Midbrain (tissue), 1 donor: ENCODE measurements at places on chromosomes 12 and 14.
A peak's percentile ranks its signal among the peaks of the same experiment; 100 is the strongest.

- no peak for DNase-seq
These were observed 125.6 kb downstream of the TTC8 start for GRCh38 chr14:88950069-88950468.

DNA sequence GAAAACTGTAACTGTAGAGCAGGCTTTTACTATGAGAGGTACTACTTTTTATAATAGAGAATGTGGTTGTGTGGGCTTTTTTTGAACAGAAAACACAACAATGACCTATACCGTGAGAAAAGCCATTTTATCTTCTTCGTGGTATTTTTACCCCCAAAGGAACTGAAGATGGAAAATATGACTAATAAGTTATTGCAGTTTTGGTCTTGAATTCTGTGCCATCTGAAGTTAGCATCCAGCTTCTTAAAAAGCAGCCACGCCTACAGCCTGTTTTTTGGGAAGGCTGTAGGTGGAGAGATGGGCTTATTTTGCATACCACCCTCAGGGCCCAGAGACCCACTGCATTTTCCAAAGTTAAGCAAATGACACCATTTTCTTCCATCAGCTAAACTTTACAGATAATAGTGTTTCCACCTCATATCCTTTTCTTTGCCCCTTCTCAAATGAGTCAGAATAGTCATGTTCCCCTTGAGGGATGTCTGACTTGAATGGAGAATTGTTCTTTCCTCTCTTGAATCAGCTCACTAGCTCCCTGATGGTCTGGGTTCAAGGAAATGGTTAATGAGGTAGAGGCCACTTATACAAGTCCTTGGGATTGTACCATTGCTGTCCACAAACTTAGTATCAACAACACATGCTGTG is 53.0 kb downstream of the TBC1D30 start:
- no peak for DNase-seq

GRCh38 chr12:50182461-50182860 is 15.3 kb upstream of the CERS5 start:
- no peak for DNase-seq

- no peak for DNase-seq
These were observed 29.8 kb downstream of the BRMS1L start for GRCh38 chr14:35855876-35856481.

DNA sequence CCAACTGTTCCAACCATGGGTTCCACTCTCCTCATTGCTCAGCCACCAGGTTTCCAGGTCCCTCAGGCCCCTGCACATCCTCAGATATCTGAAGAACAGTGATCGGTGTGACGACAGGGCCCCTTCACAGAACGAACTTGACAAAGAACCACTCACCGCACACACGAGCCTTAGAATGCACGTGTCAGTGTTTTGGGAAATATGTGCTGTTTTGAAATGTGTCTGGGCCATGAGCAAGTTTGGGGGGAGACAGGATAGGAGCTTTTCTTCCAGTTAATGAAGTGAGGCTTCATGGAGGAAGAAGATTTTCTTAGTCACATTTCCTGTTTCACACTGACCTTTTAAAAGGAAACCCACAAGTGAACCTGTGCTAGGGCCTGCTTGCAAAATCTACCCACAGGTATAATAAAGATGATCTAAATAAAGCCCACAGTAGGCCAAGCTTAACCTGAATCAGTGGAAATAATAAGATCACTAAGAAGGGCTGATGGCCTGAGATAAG is 58.6 kb downstream of the ZFP36L1 start:
- DNase-seq = no peak

GRCh38 chr12:77005611-77006098 is 59.7 kb downstream of the E2F7 start:
- no peak for DNase-seq

DNA sequence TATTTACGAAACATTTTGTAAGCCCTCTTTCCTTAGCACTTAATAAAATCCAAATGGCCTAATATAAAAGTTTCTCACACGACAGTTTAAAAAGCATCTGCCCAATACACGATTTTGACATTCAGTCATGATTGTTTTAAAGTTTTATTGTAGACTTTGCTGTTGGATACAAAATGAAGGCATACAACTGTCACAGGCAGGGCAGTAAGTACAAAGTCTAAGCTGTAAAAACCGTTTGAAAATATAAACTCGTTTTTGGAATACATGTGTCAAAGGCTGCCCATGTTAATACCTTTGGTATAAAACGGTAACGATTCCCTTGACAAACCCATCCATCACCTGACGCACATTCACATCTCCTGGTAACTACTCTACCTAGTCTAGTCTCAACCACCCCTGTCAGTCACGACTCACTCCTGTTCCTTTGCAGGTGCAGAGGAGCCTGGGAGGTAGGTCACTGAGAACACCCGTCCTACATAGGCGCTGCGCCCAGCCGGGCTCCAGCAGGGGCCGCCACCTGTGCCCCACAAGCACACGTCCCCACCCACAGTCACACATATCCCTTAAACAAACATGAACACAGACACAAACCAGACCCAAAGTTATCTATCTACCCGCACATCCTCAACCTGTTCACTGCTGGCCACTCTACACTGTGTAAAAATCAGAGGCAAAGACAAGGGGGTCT is 27.1 kb downstream of the KCTD10 start:
- DNase-seq = no peak

DNA sequence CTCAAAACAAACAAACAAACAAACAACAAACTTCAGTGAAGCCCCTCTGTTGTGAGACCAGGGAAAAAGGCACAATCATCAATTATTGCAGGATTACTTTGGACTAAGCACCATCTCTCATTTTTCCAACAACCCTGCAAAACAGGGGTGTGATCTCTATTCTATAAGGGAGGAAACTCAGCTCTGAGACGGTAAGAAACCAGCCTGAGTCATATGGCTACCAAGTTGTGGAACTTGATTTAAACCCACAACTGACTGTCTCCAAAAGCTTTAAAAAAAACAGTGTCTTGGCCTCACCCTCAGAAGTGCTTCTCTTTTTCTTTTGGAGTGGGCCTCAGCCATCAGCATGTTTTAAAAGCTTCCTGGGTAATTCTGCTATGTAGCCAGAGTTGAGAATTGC is 49.8 kb downstream of the RIN3 start:
- peak; percentile 29 for DNase-seq

DNA sequence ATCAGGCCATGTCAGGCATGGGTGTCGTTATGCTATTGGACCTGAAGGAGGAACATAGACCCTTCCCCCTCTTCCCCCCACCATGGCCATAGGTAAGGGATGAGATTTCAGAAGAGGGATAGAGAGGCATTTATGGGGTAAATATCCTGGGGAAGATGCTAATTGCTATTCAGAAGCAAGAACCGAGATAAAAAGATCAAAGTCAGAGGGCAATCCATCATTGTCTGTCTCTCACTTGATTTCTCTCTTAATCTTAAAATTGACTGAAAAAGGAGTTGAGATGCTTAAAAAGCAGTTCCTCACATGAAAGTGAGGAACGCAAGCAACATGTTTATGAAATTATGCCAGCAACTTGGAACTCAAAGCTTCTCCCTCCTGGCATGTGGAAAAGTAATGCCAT is 212.0 kb downstream of the RPAP3 start:
- DNase-seq = no peak

- DNase-seq = no peak
These were observed 12.8 kb downstream of the TNFRSF1A start for GRCh38 chr12:6328945-6329702.

DNA sequence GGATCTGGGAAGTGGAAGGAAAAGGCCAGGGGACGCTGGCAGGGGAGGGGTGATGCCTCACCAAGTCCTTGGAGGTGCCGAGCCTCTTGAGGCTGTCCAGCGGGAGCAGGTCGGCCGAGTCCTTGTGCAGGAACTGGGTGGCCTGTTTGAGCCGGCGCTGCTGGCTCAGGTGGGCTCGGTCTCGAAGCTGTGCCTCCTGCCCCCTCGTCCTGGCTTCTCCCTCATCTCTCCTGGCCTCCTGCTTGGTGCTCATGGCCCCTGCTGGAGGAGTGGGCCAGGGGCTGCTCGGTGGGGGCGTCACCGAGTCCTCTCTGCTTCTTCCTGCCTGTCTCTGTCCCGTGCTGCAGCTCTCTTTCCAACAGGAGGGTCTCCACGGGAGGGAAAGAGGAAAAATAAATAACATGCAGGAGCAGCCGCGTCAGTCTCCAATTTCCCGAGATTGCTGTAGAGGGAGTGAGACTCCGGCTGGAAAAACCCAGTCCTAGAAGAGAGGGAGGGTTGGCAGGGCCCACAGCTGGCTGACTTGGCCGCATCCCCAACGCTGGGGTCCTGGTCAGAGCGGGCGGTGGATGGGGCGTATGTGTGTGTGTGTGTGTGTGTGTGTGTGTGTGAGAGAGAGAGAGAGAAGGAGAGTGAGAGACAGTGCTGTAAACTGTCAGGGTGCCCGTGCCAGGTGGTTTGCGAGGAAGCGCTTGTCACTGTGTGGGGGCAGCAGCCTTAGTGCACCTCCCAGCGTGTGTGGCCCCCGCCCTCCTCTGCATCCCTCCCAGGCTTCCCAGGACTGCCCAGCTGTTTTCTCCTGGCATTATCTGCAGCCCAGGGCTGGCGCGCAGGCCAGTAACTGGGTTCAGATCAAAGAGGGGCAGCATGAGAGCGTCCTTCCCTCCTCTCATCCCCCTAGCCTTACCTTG is at the start of gene NRIP2:
NRIP2 (minus strand) TSS at position 455 of the 911 bp plus-strand sequence; CDS start at position 403, 52 bp downstream.
- peak; percentile 67 for DNase-seq

DNA sequence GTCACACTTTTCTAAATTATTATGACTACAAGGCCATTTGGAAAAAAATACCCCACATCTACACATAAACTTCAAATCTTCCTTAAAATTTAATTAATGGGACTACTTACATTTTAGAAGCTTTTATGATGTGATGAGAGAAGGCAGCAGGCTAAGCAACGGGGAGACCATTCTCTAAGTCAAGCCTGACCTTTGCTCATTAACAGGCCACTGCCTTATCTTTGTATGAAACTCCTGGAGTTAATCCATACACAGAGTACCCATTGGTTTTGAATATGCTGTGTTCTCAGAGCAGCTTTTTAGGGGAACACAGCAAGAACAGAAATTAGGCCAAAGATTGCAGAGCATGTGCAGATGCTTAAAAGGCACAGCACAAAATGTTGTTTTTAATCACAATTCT is 35.5 kb upstream of the LRIG3 start:
- no peak for DNase-seq

- DNase-seq = no peak
These were observed 66.0 kb upstream of the DDX11 start for GRCh38 chr12:31007636-31008175.

GRCh38 chr12:49131894-49132461 is 783 bp upstream of the TUBA1B start:
- peak; percentile 44 for DNase-seq

DNA sequence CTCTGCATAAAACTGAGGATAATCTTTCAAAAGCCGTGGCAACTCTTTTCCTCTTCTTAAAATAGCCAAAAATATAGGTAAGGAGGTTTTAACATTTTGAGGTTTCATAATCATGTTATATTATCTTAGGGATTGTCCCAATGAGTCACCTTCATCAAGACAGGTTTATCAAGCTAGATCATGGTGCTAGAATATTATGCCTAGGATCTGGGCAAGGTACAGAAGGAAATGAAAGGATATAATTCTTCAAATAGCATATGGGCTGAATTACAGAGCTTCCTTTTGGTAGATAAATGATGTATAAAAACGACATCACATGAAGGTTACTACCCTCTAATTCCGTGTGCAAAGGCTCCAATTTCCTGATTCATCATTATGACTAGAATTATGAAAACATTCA is 28.6 kb upstream of the TBC1D15 start:
- no peak for DNase-seq

- DNase-seq = no peak
These were observed 21.3 kb upstream of the TUBA1C start for GRCh38 chr12:49243631-49244030.

DNA sequence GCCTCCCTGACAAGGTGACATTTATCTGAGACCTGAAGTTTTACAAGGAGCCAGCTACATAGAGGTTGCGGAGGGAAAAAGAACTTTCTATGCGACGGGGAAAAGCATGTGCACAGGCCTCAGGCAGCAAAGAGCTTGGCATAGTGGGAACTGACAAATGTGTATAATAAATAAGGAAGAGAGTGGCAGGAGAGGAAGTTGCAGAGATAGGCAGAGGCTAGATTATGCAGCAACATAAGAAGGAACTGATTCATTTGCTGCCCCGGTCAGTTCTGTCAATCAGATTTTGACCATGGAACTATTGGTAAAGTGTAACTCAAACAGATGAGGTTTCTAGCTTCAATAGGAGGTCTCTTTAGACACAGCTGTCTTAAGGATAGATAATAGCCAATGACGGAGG is 33.7 kb upstream of the RIC8B start:
- no peak for DNase-seq

DNA sequence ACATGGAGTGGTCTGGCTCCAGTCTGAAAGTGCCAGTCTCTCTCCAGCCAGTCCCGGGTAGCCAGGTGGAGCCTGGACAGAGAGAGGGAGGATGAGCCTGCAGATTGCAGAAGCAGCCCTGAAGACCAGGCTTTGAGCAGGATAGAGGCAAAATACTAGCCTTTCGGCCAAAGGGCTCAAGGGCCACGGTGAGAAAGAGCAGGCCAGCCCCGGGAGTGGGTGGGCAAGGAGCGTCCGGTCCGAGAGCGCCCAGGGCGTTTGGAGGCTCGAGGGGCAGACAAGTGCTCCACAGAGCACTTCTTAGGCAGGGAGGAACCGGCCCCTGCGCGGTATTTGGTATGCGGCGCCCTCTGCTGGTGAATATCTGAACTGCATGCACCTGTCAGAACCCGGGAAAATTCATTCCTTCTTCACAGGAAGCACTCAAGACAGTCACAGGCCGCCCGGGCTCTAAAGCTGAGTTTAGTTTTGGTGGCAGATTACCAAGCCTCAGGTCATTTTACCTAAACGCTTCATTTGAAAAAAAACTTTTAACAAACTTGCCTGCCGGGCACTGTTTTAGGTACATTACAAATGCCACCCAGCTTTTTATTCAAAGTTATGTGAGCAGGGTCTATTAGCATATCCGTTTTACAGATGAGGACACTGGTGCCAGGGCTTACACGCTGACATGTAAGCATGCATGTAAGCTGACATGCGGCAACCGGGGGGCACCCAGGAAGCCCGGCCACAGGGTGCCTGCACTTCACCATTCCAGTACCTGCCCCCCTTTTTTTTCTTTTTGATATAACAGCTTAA is 21.0 kb upstream of the PSMC1 start:
- DNase-seq = peak; percentile 35

DNA sequence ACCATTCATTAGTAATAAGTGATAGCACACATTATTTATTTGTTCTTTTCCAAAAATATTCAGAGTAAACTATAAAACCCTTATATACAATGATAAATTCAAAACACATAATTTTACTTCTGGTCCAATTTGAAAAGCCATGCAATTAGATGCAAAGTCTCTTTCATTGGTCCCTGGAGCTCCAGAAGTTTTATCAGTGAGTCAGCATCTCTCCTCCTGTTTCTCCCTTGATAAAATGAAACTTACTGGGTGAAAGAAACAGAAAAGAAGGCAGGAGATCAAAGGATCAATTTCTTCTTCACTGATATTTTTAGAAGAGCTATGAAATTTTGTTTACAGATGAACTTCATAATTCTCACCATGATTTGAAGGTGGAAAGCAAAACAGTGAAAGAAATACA is 47.5 kb downstream of the IFNG start:
- no peak for DNase-seq

- DNase-seq = no peak
These were observed 318.8 kb downstream of the NAV3 start for GRCh38 chr12:78149459-78149858.
